ENCODE measurements at places on chromosomes 6 and 20. TPM values are rescaled to one million over a fixed set of nuclear protein-coding genes. Genes with fewer than 3 reads are reported as not detected.

Gene MOXD1
- total RNA-seq, result 1.5 TPM

Gene NAPB
- 2.6 TPM for total RNA-seq

Gene SEL1L2
- total RNA-seq, result not detected

Gene TNFRSF21
- total RNA-seq, result 11.7 TPM

Gene ANKRD66
- not detected for total RNA-seq
